Neural cell (in vitro differentiated cells): ENCODE measurements at places on chromosomes 11 and 22. TPM values are rescaled to one million over a fixed set of nuclear protein-coding genes. Genes with fewer than 3 reads are reported as not detected.

The TSG101 gene
- polyA plus RNA-seq: 115 and 129 TPM in 2 replicates

The FBLN1 gene
- polyA plus RNA-seq: 3.4 and 5.8 TPM in 2 replicates

The GDPD4 gene
- not detected in 2 replicates for polyA plus RNA-seq

The KIF18A gene
- 0.48 and 0.83 TPM in 2 replicates for polyA plus RNA-seq
